ENCODE measurements at places on chromosomes 4 and X. TPM values are rescaled to one million over a fixed set of nuclear protein-coding genes. Genes with fewer than 3 reads are reported as not detected.

DNA sequence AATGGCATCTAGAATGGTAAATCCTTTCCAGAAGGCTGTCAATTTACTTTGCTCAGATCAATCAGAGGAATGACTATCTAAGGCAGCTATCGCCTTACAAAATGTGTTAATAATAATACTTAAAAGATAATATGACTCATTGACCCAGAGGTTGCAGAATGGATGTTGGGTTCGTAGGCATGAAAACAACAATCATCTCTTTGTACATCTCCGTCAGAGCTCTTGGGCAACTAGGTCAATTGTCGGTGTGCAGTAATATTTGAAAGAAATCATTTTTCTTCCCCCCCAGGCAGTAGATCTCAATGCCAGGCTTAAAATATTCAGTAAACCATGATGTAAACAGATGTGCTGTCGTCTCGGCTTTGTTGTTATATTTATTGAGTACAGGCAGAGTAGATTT, 165.1 kb downstream of the CAMK2D start:
- no peak for DNase-seq

DNA sequence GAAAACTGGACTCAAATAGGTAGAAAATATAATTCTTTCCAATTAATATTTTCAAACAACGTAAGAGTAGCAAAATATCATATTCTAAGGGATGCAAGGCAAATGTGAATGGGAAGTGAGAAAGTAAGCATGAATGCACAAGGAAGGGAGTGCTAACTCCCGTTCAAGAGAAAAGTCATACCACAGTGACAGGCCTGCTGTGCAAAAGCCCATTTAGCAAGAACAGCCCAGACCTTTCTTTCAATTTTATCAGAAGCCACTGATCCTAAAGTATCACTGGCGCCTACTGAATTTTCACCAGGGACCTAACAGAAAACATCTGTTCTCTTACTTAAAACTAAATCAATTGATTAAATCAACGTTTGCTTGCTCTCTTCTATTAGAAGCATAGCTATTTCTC, 157.9 kb upstream of the DKK2 start:
- no peak for DNase-seq

GRCh38 chrX:103175944-103176753, 38.8 kb upstream of the BEX4 start:
- peak; percentile 67 for DNase-seq

Gene EDA2R
- total RNA-seq = 6.7 TPM

Gene IL1RAPL1
- 3.9 TPM for total RNA-seq

DNA sequence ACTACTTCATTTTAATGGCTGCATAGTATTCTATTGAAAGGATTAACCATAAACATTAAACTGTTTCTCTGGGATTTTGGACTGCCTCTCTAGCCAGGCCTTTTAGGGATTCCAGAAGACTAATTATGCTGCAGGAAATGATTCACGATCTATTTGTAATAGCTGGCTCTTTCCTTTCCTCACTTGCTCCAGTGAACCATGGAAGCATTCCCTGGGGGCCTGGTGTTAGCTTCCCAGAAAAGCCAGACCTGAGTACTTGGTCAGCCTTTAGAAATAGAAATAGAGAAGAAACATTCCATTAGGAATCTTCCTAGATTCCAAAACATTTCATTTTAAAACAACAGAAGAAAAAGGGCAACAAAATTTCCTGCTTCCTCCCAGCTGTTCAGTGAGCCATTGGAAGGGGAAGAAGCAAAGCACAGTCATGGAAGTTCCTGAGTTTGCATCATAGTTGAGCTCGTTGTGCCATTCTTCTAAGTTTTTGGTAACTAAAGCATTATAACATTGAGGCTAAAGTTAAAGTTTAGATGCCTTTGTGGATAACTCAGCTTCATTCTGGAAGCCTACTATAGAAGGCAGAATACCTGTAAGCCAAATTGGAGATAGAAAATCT, 83.5 kb downstream of the NPNT start:
- no peak for DNase-seq

DNA sequence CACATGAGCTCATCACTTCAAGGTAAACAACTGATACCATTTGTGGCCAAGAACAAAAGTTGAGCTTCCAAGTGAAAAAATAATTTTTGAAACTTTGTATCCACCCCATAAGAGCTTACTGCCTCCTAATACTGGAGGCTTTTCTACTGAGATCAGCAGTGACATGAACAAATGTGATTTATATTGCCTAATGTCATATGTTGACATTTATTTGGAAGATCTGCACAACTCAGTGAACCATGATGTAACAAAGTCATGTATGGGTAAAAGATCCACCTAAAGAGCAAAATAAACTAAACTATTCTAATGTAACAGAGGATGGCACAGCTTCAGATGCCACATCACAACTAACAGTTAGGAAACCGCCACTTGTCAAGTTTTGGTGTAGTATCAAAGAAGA, 65.8 kb downstream of the AFAP1 start:
- DNase-seq = no peak

- DNase-seq = peak; percentile 79
Measured at GRCh38 chr4:173252024-173252935, 81.9 kb downstream of the HMGB2 start.

- no peak for DNase-seq
Measured at GRCh38 chrX:40117715-40118285, 20.0 kb upstream of the BCOR start.

- DNase-seq = no peak
Measured at GRCh38 chr4:121786221-121786620, 14.9 kb upstream of the EXOSC9 start.

- DNase-seq = no peak
Measured at GRCh38 chr4:115433491-115433890, 320.1 kb upstream of the NDST4 start.

DNA sequence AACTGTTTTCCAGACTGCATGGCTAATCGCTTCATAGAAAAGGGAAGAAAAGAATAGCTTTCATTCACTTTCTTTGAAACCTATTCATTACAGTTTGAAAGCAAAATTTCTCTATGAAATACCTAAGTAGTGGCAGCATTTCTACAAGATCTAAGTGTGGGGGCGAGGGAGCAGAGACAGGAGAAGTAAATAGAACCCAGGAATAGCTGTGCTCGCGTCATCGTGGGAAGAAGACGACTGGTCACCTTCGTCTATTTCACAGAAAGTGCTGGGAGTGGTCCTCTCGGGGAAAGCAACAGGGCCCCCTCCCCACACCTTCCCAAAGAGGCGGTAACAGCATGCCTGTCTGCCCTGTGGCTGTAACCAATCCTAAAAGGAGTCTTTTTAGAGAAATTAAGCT, 169.9 kb upstream of the NOCT start:
- no peak for DNase-seq

- no peak for DNase-seq
Measured at GRCh38 chr4:150240011-150240410, 161.8 kb downstream of the DCLK2 start.

GRCh38 chrX:10197279-10198210, 40.8 kb downstream of the CLCN4 start:
- DNase-seq = no peak

DNA sequence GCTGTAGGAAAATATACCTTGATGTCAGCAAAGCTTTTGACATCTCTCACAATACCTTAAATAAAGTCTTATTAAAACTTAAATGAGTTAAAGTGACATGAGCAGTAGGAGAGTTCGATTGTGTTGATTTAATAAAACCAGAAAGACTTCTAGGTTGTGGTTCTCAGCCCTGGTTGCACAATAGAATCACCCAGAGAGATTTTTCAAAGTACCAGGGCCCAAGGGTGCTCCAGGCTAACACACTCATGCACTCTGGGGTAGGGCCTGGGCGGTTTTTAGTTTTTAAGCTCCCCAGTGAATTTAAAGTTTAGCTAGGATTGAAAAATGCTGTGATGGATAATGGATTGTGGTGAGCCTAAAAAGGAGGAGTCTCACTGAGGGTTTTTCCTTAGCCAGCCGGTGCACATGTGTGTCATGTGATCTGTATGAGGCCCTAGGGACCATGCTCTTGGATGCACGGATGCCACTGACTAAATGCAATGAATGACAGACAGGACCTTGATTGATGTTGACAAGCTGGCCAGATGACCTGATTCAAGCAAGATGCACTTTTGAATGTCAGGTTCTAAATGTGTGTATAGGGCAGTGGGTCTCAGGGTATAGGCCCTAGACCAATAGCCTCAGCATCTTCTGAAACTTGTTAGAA, 185.0 kb downstream of the PTTG2 start:
- DNase-seq = no peak

Gene GPR82
- total RNA-seq = 0.20 TPM

Gene EMCN
- total RNA-seq = 0.37 TPM

Gene SHOX
- total RNA-seq = 0.08 TPM

Gene MOB1B
- total RNA-seq = 23.5 TPM

GRCh38 chr4:106809076-106809475, 227.0 kb downstream of the DKK2 start:
- peak; percentile 49 for DNase-seq

Gene CXCL5
- total RNA-seq = 31.9 TPM

Gene PNMA5
- total RNA-seq = 0.07 TPM

DNA sequence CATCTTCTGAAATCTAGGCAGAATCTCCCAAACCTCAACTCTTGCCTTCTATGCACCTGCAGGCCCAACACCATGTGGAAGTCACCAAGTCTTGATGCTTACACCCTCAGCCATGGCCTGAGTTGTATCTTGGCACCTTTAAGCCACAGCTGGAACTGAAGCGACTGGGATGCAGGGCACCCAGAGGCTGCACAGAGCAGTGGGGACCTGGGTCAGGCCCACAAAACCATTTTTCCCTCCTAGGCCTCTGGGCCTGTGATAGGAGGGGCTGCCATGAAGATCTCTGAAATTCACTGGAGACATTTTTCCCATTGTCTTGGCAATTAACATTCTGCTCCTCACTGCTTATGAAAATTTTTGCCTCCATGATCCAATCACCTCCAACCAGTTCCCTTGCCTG, 1388.5 kb downstream of the ADGRL3 start:
- DNase-seq = no peak

DNA sequence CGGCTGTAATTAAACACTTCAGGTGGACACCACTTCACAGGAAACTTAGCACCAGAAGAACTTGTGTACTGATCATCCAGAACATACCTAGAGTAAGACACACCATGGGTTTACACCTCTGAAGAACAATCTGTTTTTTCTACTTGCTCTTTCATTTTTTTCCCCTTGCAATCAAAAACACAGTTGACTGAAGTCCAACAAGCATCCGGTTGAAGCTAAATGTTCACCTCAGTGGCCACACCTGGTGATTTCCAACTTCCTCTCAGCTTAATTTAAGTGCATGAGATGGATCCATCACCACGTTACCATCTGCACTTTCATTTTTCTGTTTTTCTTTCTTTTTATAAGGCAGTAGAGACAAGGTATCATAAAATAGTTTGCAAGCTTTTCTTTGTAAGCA, 4.9 kb upstream of the TXK start:
- no peak for DNase-seq

- no peak for DNase-seq
Measured at GRCh38 chr4:14165222-14165920, 537.8 kb upstream of the BOD1L1 start.

- no peak for DNase-seq
Measured at GRCh38 chr4:40687676-40688389, 58.2 kb upstream of the RBM47 start.

Gene STS
- 6.5 TPM for total RNA-seq

Gene CSN3
- total RNA-seq = not detected

GRCh38 chr4:12122316-12122715, 693.6 kb upstream of the HS3ST1 start:
- DNase-seq = no peak

Gene TCEANC
- total RNA-seq = 5.4 TPM

GRCh38 chr4:102575369-102576129, 74.4 kb downstream of the NFKB1 start:
- DNase-seq = no peak

Gene MAGEA1
- not detected for total RNA-seq

- no peak for DNase-seq
Measured at GRCh38 chrX:20354505-20354904, 87.8 kb upstream of the RPS6KA3 start.

- DNase-seq = no peak
Measured at GRCh38 chr4:94559351-94559806, 107.6 kb downstream of the PDLIM5 start.

- DNase-seq = no peak
Measured at GRCh38 chr4:3514221-3514780, 17.9 kb downstream of the LRPAP1 start.

Gene TMEM255A
- total RNA-seq = 0.77 TPM

DNA sequence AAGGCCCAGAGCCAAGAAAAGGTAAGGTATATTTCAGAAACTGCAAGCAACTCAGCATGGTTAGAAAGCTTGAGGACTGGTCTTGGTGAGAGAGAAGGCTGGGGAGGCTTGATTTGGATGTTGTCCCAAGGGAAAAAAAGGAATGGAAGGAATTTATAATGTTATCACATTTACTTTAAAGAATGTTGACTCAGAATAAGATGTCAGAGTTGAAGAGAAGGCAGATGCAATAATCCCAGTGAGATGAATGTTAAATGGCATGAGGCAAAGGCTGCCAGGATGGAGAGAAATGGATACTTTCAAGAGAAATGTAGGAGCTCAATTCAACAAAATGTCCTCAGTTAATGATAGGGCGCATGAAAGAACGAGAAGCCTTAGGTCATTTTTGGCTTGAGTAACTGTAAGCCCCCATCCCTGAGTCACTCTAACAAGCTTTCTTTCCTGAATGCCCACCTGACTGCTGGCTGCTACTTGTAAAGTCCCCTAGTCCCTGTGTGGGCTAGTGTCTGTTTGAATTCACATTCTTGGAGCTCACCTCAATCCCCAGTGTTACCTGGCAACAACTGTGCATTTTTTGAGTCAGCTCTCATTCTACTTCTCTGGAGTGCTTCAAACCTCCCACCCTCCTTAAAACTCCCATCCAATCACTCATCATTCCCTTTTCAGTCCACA, 103.0 kb upstream of the TAPT1 start:
- no peak for DNase-seq

Gene AMTN
- not detected for total RNA-seq

DNA sequence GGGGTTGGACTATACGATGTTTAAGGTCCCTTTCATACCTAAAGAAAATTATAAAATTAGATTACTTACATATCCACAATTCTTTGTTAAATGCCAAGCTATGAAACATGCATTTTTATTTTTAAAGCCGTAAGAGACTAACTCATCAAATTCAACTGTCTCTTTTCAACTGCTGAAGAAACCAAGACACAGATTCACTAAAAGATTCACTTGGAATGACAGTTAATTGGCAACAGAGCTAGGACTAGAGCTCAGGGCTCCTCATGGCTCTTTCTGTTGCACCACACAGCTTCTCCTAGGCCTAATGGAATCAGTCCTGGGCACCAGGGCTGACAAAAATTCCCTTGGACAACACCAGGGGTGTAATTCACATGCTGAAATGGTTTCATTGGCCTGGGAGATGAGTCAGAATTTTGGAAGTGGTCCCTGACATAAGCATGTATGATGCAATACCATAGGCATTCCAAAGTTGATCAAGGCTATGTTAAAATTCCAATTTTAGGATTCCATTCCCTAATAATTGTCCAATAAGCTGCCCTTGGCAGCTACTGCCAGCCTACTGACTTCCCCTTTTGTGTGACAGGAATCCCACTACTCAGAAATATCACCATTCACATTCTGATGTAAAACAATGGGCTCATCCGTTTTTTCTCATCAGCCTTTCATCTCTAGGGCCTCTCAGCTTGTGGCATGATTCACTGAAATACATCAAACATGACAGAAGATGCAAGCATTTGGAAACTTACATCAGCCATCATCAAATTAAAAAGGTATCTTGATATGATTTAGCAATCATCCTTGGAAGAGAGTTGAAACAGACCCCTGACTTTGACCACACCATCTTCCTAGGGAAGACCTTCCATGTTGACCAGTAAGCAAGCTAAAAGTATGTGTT, 54.2 kb downstream of the PLAC1 start:
- DNase-seq = no peak

GRCh38 chr4:57195622-57196021, 85.4 kb upstream of the IGFBP7 start:
- DNase-seq = no peak

All from hepatocyte (in vitro differentiated cells).